Hepatocyte (in vitro differentiated cells): ENCODE measurements at places on chromosomes 2 and 18.
A peak's percentile ranks its signal among the peaks of the same experiment; 100 is the strongest.

GRCh38 chr18:62721839-62722795 lies 6.8 kb downstream of the PHLPP1 start:
- DNase-seq: no peak

DNA sequence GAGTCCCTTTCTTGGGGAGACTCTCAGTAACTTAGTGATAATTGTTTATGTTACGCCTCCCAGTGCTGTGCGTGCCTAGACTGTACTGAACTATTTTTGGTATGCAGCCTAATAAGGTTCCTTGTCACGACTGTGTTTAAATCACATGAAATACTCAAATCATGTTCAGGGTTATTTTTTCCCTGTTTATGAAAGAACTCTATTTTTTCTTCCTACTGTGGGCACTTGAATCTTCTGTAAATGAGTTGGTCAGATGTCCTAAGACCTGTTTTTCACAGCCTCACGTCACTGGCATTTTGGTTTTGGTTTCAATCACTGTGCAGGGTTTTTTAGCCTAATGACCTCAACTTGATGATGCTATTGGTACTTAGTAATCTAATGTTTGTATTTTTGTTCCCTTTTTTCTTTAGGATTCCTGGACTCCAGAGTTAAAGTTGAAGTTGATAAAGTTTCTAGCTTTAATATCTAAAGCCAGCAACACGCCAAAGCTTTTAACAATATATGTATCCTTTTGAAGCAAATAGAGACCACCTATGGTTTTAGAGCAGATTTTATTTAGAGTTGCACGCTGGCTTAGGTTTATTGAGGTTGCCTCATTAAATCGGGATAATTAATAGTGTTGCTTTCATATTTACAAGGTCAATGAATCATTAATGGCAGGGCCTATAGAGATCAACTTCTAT lies 24.0 kb downstream of the ARMC9 start:
- no peak for DNase-seq

DNA sequence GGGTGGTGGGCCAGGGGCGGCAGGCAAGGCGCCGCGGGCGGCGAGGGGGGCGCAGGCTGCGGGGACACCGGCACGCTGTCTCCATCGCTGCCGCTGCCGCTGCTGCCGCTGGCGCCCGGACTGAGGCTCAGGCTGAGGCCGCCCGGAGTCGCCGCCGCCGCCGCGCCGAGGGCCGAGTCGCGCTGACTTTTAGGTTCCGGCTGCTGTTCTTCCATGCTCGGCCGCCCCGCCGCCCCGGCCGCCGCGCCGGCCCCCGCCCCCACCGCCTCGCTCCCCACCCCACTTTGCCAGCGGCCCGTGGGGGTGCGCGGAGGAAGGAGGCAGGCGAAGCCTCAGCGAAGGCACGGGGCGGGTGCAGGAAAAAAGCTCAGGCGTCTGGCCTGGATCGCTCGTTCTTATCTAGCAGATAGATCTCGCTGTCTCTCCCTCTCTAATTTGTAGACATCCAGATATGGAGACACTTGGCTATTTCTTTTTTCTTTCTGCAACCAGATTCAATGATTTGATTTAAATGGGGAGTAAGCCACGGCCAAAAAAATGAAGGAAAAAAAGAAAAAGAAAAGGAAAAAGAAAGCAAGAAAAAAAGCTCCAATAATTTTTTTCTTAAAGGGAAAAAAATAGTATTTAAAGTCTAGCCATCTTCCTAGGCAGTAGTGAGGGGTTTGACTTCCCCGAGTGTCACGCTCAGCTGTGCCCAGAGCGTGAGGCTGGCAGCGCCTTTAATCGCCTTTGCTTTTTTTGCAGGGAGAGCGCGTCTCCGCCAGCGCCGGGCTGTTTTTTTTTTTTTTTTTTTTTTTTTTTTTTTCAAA lies at the start of gene EN1:
EN1 (minus strand) TSS at position 696 of the 809 bp plus-strand sequence; CDS start at position 215, 481 bp downstream.
- DNase-seq: no peak

DNA sequence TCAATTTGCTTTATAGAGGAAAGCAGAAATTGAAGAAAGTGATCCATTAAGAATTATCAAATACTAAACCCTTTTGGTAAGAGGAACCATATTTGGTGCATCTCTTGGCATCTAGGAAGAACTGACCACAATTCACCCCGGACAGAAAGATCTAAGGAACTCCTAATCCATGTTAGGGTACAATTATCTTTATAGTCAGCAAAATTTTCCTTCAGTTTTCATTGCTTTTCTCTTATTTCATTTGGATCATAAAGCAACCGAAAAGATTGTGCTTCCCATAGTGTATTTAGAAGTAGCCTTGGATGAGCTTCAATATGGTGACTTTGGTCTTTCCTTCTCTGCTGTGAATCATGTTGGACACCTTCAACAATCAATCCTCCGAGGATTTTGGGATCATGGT lies 50.1 kb upstream of the IGFBP5 start:
- DNase-seq: no peak

GRCh38 chr18:58792086-58792485 lies 72.6 kb upstream of the ZNF532 start:
- DNase-seq: no peak

- DNase-seq: peak; percentile 6
These were observed 611 bp downstream of the ZNF512 start for GRCh38 chr2:27583390-27583915.

DNA sequence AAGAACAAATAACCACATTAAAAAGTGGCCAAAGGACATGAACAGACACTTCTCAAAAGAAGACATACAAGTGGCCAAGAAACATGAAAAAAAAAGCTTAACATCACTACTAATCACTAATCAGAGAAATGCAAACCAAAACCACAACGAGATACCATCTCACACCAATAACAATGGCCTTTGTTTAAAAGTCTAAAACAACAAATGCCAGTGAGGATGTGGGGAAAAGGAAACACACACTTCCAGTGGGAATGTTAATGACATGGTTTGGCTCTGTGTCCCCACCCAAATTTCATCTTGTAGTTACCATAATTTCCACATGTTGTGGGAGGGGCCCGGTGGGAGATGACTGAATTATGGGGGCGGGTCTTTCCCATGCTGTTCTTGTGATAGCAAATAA lies 147.1 kb downstream of the GALNT1 start:
- no peak for DNase-seq

DNA sequence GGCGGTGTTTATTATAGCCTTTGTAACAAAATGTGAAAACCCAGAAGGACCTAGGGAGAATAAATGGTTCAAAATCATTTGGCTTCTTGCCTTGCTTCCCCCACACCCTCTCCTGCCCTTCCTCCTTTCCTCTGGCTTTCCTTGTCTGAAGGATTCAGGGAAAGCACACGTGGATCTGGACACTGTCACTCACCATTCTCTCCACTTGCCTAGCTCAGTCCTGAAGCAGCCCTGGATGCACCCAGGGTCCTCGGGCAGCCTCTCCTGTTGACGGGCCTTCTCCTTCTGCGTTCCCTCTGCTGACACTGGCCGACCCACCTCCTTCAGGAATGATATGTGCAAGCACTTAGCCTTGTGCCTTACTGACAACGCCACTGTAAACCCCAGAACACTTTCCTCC lies 68.4 kb downstream of the FAM210A start:
- no peak for DNase-seq

GRCh38 chr2:201808027-201808426 lies 1.7 kb downstream of the CDK15 start:
- DNase-seq: no peak
